ENCODE measurements at places on chromosomes 6 and 20.

DNA sequence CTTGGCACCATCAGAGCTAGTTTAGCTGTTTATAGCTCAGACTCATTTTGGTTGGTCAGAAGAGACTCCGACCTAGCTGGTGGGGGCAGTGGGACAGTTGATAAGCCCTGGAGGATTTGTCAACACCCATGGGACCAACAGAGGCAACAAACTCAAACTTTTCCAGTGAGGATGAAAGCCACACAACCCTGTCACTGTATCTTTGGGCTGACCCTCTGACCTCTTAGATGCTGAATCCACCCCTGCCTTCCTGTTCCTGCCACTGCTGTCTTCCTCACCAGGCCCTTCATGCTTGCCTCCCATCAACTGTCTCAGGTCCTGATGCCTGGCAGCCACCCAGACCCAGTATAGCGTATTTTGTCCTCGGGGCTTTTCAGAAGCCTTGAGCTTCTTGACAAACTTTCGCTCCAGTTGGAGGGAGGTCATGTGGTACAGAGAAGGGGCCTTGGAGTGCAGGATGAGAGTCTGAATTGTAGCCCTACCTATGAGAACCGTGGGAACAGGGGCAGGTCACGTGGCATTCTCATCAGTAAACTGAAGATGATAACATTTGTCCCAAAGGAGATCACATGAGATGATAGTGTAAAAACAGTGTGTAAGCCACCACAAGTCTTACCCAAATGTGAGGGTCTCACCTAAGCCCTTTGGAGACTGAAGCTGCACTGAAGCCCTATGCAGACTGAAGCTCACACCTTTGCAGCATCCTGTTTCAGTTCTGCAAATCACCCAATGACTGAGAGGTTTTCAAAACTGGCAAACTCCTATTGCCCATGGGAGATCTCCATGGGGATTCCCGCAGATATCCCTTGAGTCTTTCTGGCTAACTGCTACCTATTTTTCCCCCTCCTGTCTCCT, 72.0 kb upstream of the F13A1 start:
- no peak for DNase-seq

- no peak for DNase-seq
Observed at GRCh38 chr20:3010985-3011723, 32.3 kb upstream of the GNRH2 start.

DNA sequence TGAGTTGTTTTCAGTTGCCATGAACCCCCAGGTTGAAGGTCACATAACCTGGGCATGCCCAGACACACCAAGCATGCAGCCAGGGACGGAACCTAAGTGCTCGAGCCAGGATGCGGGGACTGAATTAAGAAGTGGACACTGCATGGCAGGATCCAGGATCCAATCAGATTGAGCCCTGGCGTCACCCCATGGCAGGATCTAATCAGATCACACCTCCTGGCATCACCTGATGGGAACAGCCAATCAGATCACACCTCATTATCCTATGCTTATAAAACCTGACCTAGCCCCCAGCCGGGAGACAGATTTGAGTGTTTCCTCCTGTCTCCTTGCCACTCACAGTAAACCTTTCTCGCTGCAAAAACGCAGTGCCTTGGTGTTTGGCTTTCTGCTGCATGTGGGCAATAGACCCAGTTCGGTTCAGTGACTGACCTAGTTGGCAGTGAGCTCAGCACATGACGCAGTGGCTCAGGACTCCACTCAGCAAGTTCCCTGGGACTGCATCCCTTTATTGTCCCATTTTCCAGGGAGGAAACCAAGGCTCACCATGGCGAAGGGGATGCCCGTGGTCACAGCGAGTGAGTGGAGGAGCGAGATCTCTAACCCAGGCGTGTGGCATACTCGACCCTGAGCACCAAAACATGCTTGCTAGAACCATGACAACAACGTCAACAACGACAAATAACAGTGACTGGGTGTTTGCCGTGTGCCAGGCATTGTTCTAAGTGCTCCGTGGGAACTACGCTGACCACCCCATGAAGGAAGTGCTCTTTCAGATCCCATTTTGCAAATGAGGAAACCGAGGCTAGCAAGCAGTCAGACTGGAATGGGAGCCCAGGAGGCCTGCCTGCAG, 66.3 kb downstream of the RBM38 start:
- no peak for DNase-seq

GRCh38 chr20:24779131-24779530, 169.9 kb upstream of the CST7 start:
- no peak for DNase-seq

- DNase-seq = no peak
Observed at GRCh38 chr20:58690396-58691135, 2.0 kb upstream of the NPEPL1 start.

DNA sequence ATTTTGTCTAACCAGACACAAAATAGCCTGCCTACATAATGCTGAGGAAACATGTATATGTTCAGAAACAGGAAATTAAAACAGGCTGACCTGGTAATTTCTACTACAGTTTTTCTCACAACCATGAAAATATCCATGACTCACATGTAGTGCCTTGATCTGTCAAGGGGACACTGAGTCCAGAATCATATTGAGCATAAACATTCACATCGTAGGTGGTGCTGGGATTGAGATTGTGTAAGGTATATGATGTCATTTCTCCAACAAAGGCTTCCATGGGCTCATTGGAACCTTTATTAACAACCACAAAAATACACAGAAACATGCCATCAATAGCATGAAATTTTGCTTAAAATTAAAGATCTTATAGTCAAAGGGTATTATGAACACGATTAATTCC, 80.9 kb downstream of the COL12A1 start:
- no peak for DNase-seq

DNA sequence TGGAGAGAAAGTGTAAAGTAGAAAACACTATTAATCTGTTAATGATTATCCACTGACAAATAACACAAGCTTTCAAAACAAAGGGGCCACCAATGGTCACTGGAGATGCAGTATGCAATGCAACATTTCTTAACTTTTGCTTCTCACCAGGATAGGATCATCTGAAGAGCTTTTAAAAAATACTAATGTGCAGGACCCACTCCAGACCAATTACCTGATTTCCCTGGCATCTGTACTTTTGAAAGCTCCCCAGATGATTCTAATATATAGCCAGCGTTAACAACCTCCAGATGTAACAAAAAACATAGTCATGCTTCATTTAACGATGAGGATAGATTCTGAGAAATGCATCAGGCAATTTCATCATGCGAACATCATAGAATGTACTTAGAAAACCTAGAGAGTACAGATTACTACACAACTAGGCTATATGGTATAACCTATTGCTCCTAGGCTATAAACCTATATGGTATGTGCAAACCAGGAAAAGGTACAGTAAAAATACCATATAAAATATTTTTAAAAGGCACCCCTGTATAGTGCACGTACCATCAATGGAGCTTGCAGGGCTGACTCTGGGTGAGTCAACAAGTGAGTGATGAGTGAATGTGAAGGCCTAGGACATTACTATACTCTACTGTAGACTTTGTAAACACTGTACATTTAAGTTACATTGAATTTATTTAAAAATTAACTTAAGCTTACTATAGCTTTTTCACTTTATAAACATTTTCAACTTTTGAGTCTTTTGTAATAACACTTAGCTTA, 69.2 kb downstream of the ATG5 start:
- DNase-seq = no peak

DNA sequence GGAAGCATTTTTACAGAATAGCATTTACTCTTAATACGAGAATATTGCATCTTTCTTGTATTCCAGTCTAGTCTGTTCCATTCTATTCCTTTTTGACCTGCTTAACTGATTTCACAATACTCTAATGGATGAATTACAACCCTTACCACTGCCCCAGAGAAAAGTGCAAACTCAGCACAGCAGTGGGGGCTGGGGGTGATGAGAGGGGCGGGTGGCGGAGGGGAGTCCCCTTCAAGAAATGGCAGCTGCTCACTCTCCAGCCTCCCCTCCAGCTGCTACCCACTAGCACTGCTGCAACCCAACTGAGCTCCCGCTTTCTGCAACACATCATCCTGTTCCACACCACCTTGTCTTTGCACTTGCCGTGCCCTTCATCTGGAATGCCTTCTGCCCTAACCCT, 30.1 kb downstream of the PIM1 start:
- DNase-seq = no peak

DNA sequence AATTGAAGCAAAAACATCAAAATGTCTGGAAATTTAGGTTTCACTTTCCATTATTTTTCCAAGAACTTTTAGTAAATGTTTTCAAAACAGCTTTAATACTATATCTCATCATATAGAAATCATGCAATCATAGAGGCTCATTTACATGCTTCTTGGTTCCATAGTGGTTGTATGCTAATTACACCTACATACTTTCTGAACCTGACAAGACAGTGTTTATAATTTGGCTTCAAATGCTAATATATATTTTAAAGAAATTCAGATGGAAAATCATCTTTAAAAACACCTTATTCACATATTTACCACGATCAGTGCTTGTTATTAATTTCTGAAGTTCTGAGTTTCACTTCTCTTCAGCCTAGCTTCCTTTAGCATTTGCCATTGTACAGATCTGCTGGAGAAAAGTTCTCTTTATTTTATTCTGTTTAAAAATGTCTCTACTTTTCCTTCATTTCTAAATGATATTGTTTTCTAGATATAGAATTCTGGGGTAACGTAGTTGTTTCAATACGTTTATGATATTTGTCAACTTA, 89.9 kb downstream of the PLCB1 start:
- no peak for DNase-seq

DNA sequence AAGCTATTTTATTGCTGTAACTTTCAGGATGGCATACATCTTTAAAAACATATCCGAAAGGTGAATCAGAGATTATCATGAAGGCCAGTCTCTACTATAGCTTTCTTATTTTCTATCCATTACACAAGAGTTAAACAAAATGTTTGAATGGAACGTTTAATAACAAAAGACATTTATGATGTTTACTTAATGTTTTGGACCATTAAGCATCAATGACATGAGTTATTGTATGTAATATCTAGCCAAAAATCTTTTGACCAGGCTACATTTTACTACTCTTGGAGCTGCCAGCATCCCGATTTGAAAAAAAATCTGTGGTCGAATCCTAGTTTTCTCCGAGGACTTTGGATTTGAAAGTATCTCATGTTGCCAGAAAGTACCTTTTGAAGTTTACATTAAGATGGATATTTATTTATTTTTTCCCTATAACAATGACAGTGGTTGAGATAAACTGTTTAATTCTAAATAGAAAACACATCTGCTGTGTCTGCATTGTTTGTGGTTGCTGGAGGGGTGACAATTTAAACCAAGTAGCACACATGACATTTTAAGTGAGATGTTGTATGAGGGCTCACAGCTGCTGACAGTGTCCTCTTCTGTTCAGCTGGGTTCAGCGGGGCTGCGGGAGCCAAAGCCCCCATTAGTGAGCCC, 293.7 kb upstream of the TCF21 start:
- no peak for DNase-seq

- DNase-seq = no peak
Observed at GRCh38 chr6:118902726-118903125, 8.8 kb downstream of the ASF1A start.
